ENCODE measurements at places on chromosomes 16 and 17.

GRCh38 chr16:17784073-17784472 lies 313.3 kb upstream of the XYLT1 start:
- no peak overlapping the region for H3K27ac ChIP-seq
- no peak overlapping the region for H3K4me3 ChIP-seq
- peaks cover 6% of the 10 kb centered on the region for H3K27me3 ChIP-seq
- H3K36me3 ChIP-seq, result no peaks in the 10 kb centered on the region
- H3K4me1 ChIP-seq, result no peaks in the 10 kb centered on the region
- no peak for DNase-seq

GRCh38 chr17:77769215-77769614 lies 189.3 kb upstream of the TNRC6C start:
- H3K4me1 ChIP-seq, result peaks cover 14% of the 10 kb centered on the region
- DNase-seq, result no peak
- peaks cover 14% of the 10 kb centered on the region for H3K27me3 ChIP-seq

- no peaks in the 10 kb centered on the region for H3K36me3 ChIP-seq
- no peaks in the 10 kb centered on the region for H3K4me1 ChIP-seq
- no peak overlapping the region for H3K27ac ChIP-seq
- peaks cover 36% of the 10 kb centered on the region for H3K27me3 ChIP-seq
Observed at GRCh38 chr16:82055117-82055516, 20.1 kb downstream of the HSD17B2 start.

GRCh38 chr17:63116228-63116627 lies 150.2 kb downstream of the TANC2 start:
- no peak for DNase-seq
- H3K4me3 ChIP-seq, result no peak overlapping the region
- H3K27ac ChIP-seq, result no peak overlapping the region
- H3K4me1 ChIP-seq, result no peaks in the 10 kb centered on the region
- no peaks in the 10 kb centered on the region for H3K36me3 ChIP-seq

DNA sequence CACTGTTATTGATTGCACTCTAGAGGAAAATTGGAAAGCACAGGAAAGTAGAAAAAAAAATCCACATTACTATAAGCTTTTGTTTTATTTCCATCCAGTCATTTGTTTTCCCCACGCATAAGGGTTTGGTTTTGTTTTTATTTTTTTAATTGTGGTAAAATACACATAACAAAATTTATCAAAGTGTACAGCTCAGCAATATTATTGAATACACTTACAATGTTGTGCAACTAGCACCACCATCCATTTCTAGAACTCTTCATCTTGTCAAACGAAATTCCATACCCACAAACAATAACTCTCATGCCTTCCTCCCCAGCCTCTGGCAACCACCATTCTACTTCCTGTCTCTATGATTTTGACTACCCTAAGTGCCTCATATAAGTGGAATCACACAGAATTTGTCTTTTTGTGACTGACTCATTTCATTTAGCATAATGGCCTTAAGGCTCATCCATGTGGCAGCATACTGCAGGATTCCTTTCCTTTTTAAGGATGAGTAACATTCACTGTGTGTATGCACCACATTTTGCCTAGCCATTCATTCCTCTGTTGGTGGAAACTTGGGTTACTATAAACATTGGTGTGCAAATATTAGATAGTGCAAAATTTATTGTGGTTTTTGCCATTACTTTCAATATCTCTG lies 11.1 kb downstream of the SPPL2C start:
- peaks cover 3% of the 10 kb centered on the region for H3K4me1 ChIP-seq
- H3K36me3 ChIP-seq, result peaks cover 6% of the 10 kb centered on the region
- DNase-seq, result no peak
- no peak overlapping the region for H3K27ac ChIP-seq

- DNase-seq, result peak; percentile 38
- H3K27ac ChIP-seq, result peak overlapping the region; percentile 91
- no peaks in the 10 kb centered on the region for H3K36me3 ChIP-seq
- H3K4me1 ChIP-seq, result peaks cover 28% of the 10 kb centered on the region
- peak overlapping the region; percentile 85 for H3K4me3 ChIP-seq
Observed at GRCh38 chr16:3171181-3171854, 16.7 kb upstream of the OR1F1 start.

DNA sequence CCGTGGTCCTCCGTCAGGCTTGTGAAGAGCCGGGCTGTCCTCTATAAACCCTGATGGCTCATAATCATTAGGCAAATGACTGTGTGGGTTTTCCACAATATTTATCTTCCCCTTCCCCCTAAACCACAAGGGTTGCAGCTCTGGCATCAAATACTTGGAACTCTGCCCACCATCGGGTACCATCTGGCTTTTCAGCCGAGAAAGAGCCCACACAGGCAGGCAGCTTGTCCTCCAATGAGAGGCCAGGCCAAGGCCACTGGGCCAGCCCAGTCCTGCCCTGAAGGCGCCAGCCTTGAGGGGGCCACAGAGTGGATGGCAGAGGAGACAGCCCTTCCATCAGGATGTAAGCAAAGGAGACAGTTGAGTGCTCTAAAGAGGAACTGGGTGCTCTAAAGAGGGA lies 31.8 kb upstream of the NAT9 start:
- peaks cover 9% of the 10 kb centered on the region for H3K36me3 ChIP-seq
- peaks cover 14% of the 10 kb centered on the region for H3K4me1 ChIP-seq
- no peak for DNase-seq
- no peak overlapping the region for H3K27ac ChIP-seq
- no peaks in the 10 kb centered on the region for H3K27me3 ChIP-seq

DNA sequence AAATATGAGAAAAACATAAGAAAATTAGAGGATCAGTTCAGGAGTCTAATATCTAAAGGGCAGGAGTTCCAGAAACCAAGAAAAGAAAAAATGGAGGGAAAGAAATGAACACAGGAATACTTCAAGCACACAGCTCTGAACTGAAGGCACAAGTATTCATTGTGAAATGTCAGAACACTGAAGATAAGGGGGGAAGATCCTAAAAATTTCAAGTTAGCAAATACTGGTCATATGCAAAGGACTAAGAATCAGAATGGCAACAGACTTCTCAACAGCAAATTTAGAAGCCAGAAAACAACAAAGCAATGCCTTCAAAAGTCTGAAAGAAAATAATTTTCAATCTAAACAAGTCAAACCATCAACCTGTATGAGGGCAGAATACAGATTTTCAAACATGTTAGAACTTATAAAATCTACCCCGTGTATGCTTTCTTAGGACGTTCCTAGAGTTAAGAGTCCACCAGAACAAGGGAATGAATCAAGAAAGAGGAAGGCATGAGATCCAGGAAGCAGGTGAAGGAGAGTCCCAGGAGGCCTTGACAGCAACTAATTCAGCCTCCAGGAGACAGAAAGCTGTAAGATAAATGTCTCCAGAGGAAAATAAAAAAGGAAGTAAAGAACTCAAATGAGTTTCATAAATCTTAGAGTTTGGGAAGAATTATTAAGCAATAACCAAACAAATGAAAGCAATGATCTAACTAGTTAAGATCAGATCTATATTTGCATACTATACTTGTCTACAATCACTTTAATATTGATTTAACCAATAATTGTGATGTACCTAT lies 2.8 kb downstream of the BRD7 start:
- peaks cover 12% of the 10 kb centered on the region for H3K36me3 ChIP-seq
- H3K4me3 ChIP-seq, result peak overlapping the region; percentile 67
- no peaks in the 10 kb centered on the region for H3K27me3 ChIP-seq
- H3K4me1 ChIP-seq, result peaks cover 58% of the 10 kb centered on the region
- H3K27ac ChIP-seq, result peak overlapping the region; percentile 92
- no peak for DNase-seq

GRCh38 chr17:48409607-48410006 lies 20.4 kb downstream of the SKAP1 start:
- no peak overlapping the region for H3K4me3 ChIP-seq
- peaks cover 7% of the 10 kb centered on the region for H3K36me3 ChIP-seq
- no peaks in the 10 kb centered on the region for H3K27me3 ChIP-seq
- DNase-seq, result no peak
- H3K27ac ChIP-seq, result peak overlapping the region; percentile 76
- peaks cover 42% of the 10 kb centered on the region for H3K4me1 ChIP-seq

- no peaks in the 10 kb centered on the region for H3K36me3 ChIP-seq
- no peaks in the 10 kb centered on the region for H3K27me3 ChIP-seq
- DNase-seq, result no peak
- peak overlapping the region; percentile 0 for H3K27ac ChIP-seq
- H3K4me1 ChIP-seq, result peaks cover 8% of the 10 kb centered on the region
- no peak overlapping the region for H3K4me3 ChIP-seq
Observed at GRCh38 chr17:32393904-32394303, 43.9 kb downstream of the ZNF207 start.

DNA sequence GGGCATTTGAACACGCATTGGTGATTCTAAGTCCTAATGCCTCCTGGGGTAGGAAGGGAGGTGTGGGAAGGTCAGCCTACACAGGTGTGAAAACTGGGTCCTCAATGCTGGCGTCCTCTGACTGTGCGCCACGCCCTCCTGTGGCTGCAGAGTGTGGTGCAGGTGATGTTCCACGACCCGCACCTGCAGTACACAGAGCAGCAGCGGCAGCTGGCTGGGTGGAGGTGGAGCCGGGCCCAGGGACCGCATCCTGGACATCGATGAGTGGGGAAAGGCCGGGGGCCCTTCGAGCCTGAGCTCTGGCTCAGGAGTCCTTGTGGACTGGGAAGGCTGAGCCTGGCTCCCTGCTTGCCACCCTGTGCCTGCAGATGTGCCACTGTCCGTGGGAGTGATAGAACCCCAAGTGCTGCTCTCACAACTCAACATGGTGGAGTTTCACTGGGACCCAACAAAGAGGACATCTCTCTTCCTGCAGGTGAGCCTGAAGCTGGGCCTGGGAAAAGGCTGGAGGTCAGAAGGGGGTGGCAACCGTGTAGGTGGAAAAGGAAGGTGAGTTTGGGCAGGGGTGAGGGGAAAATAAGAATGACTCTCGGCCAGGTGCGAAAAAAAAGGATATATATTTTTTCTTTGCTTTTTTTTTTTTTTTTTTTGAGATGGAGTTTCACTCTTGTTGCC lies 14.0 kb upstream of the STAC2 start:
- no peaks in the 10 kb centered on the region for H3K27me3 ChIP-seq
- H3K36me3 ChIP-seq, result no peaks in the 10 kb centered on the region
- H3K27ac ChIP-seq, result peak overlapping the region; percentile 91
- H3K4me3 ChIP-seq, result peak overlapping the region; percentile 28
- peak; percentile 52 for DNase-seq

DNA sequence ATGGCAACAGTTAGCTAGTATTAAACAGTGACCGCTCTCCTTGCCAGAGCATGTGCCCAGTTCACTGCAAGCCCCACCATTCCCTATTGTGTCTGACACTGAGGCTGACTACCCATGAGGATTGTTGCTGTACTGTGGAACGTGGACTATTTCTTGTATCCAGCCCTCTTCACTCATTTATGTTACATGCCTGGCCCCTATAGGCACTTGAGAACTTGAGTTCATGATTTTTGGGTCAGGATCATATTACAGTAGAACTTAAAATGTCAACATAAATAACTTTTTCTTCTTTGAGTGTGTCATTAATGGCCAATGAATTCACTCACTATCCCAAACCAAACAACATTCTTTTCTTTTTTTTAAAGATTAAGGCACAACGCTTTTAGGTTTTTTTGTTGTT lies 55.7 kb downstream of the LYRM1 start:
- no peak overlapping the region for H3K4me3 ChIP-seq
- peaks cover 2% of the 10 kb centered on the region for H3K27me3 ChIP-seq

GRCh38 chr17:39462631-39463375 lies 1.5 kb downstream of the CDK12 start:
- no peaks in the 10 kb centered on the region for H3K27me3 ChIP-seq
- H3K27ac ChIP-seq, result peak overlapping the region; percentile 99
- peaks cover 36% of the 10 kb centered on the region for H3K4me1 ChIP-seq
- no peak for DNase-seq
- H3K36me3 ChIP-seq, result peaks cover 3% of the 10 kb centered on the region

- H3K27ac ChIP-seq, result peak overlapping the region; percentile 97
- DNase-seq, result no peak
- peaks cover 49% of the 10 kb centered on the region for H3K4me1 ChIP-seq
- peak overlapping the region; percentile 99 for H3K4me3 ChIP-seq
Observed at GRCh38 chr17:4938688-4939545, 929 bp downstream of the SLC25A11 start.

DNA sequence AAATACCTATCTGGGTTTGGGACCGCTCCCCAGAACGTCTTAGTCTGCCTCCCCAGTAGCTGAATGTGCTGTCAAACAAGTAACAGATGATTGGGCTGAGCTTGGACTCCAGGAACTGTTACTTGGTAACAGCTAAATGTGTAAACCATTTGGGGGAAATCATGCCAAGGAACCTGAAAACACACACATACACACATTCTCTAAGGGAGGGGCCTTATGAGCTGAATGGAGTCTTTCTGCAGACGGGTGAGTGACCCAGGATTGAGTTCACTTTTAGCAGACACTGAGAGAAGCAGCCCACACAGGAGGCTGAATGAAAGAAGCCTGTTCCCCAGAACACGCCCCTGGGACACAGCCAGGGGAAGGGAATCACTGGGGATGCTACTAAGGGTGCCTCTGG lies 1.6 kb downstream of the ACLY start:
- no peaks in the 10 kb centered on the region for H3K27me3 ChIP-seq
- DNase-seq, result no peak
- H3K36me3 ChIP-seq, result peaks cover 2% of the 10 kb centered on the region
- H3K4me1 ChIP-seq, result peaks cover 24% of the 10 kb centered on the region
- H3K4me3 ChIP-seq, result peak overlapping the region; percentile 97
- H3K27ac ChIP-seq, result peak overlapping the region; percentile 71

- H3K27ac ChIP-seq, result peak overlapping the region; percentile 74
- H3K4me3 ChIP-seq, result no peak overlapping the region
- DNase-seq, result no peak
- no peaks in the 10 kb centered on the region for H3K27me3 ChIP-seq
- H3K36me3 ChIP-seq, result peaks cover 2% of the 10 kb centered on the region
Observed at GRCh38 chr16:68065716-68066305, 19.4 kb upstream of the NFATC3 start.

- H3K27ac ChIP-seq, result no peak overlapping the region
- H3K27me3 ChIP-seq, result peaks cover 6% of the 10 kb centered on the region
- DNase-seq, result no peak
- H3K4me1 ChIP-seq, result no peaks in the 10 kb centered on the region
- H3K4me3 ChIP-seq, result no peak overlapping the region
Observed at GRCh38 chr17:70037498-70037897, 37.5 kb upstream of the KCNJ16 start.

GRCh38 chr17:6547336-6547735 lies 9.0 kb downstream of the PITPNM3 start:
- no peak overlapping the region for H3K4me3 ChIP-seq
- peaks cover 11% of the 10 kb centered on the region for H3K4me1 ChIP-seq
- H3K27ac ChIP-seq, result peak overlapping the region; percentile 39
- peaks cover 7% of the 10 kb centered on the region for H3K27me3 ChIP-seq
- H3K36me3 ChIP-seq, result peaks cover 5% of the 10 kb centered on the region

GRCh38 chr17:4480929-4481898 lies 17.5 kb upstream of the SPNS2 start:
- DNase-seq, result no peak
- H3K27ac ChIP-seq, result peak overlapping the region; percentile 77
- H3K4me1 ChIP-seq, result peaks cover 27% of the 10 kb centered on the region
- peak overlapping the region; percentile 84 for H3K4me3 ChIP-seq

- no peak overlapping the region for H3K27ac ChIP-seq
- H3K36me3 ChIP-seq, result peaks cover under 1% of the 10 kb centered on the region
- H3K4me3 ChIP-seq, result no peak overlapping the region
- H3K27me3 ChIP-seq, result no peaks in the 10 kb centered on the region
Observed at GRCh38 chr16:17219991-17220390, 250.8 kb downstream of the XYLT1 start.

Measured in T-helper 17 cell (primary cell).